Central memory CD8-positive, alpha-beta T cell (primary cell): ENCODE measurements at places on chromosomes 12 and 14.

DNA sequence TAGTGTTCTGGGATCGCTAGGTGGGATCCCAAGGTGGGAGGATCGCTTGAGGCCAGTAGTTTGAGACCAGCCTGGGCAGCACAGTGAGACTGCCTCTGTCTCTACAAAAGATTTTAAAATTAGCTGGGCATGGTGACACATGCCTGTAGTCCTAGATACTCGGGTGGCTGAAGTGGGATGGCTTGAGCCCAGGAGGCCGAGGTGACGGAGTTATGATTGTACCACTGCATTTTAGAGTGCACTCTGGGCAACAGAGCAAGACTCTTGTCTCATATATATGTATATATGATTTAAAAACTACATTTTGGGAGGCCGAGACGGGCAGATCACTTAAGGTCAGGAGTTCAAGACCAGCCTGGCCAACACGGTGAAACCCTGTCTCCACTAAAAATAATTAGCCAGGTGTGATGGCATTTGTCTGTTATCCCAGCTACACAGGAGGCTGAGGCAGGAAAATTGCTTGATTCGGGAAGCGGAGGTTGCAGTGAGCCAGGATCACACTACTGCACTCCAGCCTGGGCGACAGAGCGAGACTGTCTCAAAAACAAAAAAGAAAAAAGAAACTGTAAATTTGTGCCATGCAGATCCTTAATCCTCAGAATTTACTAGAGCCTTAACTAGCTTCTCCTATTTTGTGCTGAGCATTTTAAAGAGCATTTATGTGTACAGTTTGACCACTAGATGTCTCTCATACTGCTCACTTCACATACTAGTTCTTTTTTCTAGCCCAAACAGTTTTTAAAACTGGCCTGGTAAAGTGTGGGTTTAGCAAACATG is 114.8 kb downstream of the MON2 start:
- no peak for DNase-seq

- no peak for DNase-seq
Measured at GRCh38 chr14:93936245-93936644, 9.1 kb downstream of the FAM181A start.

DNA sequence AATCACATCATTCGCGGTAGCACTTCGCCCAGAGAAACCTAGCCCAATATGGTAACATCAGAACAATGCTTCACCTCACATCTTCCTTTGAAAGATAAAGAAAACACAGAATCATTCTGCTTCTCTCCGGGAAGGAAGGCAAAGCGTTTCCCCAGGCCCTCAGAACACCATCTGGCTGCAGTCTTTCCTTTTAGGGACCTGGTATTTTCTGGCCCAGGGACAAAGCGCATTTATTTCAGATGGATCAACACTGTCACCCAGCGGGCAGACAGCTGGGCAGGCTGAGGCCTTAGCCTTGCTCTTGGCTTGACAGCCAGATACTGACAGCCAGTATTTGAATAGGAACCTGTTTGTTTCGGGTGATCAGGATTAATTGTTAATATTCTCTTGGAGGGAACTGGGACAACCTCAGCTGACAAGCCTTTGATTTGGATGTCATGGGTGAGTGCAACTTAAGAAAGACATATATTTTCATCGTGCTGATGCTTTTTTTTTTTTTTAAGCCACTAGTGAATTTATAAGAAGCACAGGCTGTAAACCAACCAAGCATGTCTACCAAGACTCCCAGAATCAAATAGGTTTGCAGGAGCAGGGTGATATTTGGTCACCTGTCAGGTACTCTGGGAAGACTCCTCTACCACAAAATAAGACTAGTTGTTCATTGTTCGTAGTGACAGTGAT is 118.9 kb downstream of the VEZT start:
- no peak for DNase-seq

- DNase-seq, result no peak
Measured at GRCh38 chr14:68762953-68763764, 29.7 kb downstream of the ZFP36L1 start.

GRCh38 chr12:32201976-32202375 is 95.3 kb downstream of the BICD1 start:
- no peak for DNase-seq

- DNase-seq, result no peak
Measured at GRCh38 chr12:109309381-109310246, 530 bp upstream of the FOXN4 start.

DNA sequence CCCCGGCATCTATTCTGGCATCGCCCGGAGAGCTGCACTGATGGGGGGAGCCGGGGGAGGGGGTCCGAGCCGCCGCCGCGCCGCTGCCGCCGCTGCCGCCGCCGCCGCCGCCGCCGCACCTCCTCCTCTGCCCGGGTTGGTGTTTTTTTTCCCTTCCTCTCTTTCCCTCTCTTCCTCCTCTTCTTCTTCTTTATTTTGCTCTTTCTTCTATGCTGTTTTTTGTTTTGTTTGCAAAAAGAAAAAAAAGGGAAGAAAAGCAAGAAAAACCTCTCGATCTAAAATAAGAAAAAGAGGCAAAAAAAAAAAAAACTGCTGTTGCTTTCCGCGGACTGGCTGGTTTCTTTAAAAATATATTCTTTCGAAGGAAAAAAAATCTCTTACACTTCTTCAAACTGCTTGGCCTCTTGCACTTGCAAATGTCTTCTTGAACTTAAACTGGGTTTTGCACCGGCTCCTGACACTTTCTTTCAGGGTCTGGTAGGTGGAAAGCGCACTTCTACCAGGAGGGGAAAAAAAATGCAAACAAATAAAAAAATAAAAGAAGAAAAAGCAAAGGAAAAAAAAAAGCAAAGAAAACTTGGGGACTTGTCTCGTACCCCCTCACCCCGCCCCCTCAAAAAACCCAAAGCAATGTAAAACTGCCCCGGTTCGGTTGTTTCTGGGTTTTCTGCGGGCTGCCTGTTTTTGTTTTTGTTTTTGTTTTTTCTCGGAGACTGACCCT is 616 bp downstream of the BCL11B start:
- no peak for DNase-seq
